Hindlimb muscle (tissue), 1 donor: ENCODE measurements at places on chromosomes 7 and 10. TPM values are rescaled to one million over a fixed set of nuclear protein-coding genes. Genes with fewer than 3 reads are reported as not detected.

GRCh38 chr7:47905076-47905920 lies 43.0 kb downstream of the PKD1L1 start:
- no peak for DNase-seq

GRCh38 chr7:156780724-156781455 lies 112.1 kb downstream of the LMBR1 start:
- no peak for DNase-seq

DNA sequence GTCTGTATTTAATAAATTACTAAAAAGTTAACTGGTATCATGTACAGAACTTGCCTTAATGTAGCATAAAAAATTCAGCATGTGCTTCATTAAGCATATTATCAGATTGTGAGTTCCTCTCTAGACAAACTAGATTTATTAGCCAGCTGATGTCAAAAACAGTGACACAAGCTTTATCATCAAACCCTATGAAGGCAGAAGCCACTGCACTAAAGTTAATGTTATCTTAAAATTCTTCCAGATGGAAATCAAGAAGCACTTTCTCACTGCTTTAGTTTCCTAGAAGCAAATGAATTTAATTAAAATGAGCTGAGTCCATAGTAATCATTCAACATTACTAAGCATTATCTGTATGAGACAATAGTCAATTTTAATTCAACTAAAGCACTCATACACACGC lies 96.4 kb downstream of the ARHGAP12 start:
- no peak for DNase-seq

DNA sequence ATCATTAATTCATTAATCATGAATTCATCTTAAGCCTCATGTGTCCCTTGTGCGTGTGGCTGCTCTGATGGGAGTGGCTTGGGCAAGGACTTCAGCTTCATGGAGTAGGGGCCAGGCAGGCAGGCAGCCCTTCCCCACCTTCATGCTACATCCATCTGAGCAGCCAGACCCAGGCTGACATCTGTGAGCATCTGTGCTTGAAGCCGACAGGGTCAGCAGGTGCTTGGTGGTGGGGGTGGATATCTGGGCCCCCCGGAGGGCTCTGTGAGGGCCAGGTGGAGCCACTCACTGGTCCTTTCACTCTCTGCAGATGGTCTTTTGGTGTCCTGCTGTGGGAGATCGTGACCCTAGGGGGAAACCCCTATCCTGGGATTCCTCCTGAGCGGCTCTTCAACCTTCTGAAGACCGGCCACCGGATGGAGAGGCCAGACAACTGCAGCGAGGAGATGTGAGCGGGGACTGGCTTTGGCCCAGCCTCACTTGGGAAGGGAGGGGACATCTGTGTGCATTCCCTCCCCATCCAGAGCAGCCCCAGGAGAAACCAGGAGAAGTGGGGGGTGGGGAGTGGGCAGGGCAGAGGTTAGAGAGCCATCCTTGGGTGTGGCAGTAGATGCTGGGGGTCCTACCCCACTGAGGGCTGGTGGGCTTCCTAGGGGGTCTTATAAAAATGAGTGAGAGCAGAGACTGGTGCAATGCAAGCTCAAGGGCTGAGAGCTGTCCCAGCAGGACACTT lies 14.7 kb upstream of the CSGALNACT2 start:
- no peak for DNase-seq

DNA sequence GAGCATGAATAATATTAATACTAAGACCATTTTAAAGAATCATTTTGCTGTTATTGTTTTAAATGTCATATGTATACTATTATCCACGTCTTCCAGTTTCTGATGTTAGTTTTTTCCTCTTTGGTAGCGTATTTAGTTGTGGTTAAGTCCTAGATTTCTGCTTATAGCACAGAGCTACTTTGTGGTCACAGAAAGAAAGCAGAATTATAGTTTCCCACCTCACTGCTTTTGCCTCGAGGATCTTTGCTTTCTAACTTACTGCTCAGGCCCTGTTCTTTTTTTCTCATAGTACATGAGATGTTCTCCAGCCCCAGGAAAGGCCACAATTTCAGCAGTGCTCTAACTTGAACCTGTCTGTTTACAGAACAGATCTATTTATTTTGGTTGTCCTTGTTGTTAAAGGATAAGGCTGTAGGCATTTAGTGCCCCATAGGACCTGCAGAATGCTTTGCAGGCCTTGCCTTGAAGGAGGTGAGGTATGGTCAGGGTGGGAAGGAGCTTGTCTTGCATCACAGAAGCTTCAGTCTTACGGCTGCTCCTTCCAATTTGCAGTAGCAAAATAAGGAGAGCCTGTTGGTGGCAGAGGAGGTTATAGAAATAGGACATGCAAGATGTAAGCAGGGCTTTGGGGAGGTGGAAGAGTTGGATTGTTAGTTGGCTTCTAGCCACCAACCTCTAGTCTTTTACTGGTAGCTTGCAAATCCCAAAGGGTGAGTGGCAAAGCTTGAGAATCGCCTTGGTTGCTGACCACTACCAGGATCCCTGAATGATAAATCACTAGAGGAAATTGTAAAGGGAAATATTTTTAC lies 129.1 kb downstream of the LRRC4 start:
- no peak for DNase-seq

Gene CPA4
- polyA plus RNA-seq: 1.9 TPM
